MCF 10A (cell line): ENCODE measurements at places on chromosomes 6 and 20.

DNA sequence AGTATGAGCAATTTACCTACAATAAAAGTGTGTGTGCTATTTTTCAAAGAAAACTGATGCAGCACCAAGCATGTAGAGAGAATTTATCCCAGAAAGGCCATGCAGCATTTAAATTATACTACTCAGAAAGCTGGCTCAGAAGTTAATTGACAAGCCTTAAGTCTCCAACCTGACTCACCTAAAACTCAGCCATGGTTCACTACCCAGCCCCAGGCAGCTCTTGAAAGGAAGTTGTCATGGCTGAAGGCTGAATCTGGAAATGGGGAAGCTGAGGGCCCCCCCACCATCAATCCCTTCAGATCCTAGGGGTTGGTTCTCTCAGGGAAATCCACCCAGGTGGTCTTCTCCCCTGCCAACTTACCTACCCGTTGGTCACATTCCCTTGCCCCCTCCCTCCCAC lies 19.7 kb downstream of the PPIL6 start:
- DNase-seq: no peak

- no peak for DNase-seq
Measured at GRCh38 chr6:54262971-54263370, 45.3 kb upstream of the TINAG start.

DNA sequence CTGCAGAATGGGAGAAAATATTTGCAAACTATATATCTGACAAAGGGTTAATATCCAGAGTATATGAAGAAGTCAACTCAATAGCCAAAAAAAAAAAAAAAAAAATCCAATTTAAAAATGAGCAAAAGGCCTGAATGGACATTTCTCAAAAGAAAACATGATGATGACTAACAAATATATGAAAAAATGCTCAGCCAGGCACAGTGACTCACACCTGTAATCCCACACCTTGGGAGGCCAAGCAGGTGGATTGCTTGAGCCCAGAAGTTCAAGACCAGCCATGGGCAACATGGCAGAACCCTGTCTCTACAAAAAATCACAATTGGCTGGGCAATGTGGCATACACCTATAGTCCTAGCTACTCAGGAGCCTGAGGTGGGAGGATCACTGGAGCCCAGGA lies 2.1 kb upstream of the ECHDC1 start:
- DNase-seq: peak; percentile 64

DNA sequence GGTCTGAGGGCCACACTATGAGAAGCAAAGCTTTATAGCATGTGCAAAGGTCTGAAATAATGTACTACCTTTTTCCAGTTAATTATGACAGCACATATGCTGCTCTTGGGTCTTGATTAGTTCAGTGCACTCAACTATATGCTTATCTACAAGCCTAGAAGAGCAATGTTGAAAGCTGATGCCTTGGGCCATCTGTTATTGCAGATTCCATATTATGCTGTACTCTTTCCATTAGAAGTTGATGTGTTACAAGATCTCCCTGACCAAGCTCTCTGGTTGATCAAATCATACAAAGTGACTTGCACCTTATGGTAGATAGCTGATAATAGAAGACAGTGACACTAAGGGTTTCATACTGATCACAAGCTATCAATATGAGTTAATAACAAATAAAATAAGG lies 327.3 kb downstream of the FRK start:
- DNase-seq: no peak

GRCh38 chr20:61628901-61629601 lies 377.0 kb downstream of the CDH4 start:
- no peak for DNase-seq

DNA sequence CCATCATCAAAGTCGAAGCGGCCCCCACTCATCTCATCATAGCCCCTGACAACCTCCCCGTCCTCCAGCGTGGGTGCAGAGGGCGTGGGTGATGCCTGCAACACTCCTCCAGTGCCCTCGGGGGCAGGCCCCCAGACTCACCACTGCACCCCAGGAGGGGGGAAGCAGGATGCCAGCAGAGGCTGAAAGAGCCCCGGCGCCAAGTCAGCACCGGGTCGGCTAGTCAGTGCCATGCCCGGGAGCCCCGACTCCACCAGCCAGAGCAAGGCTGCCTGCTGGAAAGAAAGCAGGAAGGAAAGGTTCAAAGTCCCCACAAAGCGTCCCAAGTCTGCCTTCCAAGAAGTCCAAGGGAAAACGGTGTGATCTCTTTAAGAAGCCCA lies 324 bp downstream of the JPH2 start:
- DNase-seq: no peak

DNA sequence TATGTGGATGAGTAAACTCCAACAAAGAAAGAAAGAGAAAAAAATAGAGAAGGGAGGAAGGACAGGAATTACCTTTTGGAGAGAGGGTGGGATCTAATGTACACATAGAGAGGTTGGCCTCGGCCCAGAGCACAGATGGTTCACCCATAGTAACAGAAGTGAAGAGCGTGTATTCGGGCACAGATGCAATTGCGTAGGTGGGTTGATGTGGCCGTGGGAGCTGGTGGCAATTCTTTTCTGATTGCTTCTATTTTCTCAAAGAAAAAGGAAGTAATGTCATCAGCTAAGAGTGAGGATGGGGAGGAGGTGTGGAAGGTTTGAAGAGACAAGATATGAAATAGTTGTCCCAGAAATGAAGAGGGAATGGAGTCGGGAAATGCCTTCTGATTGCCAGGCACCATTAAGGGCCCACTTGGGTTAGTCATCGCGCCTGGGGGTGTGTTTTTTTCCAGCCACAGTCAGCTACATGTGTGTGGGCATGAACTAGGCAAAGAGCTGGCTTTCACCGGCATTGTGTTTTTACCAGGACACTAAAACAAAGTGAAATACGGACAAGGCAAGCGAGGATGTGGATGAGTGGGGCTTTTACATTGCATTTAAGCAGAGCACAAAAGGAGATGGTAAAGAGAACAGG lies 158.7 kb downstream of the SYNE1 start:
- DNase-seq: no peak

GRCh38 chr6:25266456-25267100 lies 12.6 kb upstream of the CARMIL1 start:
- no peak for DNase-seq

GRCh38 chr6:122758927-122759334 lies 20.6 kb upstream of the FABP7 start:
- DNase-seq: no peak

- no peak for DNase-seq
Measured at GRCh38 chr20:48153523-48153922, 368.2 kb upstream of the SULF2 start.

DNA sequence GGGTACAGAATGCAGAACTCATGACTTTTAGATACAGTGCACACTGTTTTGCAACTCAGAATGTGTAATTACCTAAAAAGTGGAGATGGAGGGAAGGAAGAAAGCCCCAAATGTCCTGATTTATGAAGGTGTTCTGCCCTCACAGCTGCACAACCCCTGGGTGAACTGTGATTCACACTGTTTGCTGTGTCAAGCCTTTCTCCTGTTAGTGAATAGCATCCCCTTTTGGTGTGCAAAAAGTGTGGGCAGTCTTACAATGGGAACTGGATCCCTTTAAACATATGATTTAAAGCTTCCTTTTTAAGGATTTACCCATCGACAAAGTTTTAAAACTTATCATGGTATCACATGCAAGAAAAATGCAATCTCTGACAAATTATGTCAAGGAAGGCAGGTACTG lies 633.4 kb upstream of the EPHA7 start:
- DNase-seq: peak; percentile 3

DNA sequence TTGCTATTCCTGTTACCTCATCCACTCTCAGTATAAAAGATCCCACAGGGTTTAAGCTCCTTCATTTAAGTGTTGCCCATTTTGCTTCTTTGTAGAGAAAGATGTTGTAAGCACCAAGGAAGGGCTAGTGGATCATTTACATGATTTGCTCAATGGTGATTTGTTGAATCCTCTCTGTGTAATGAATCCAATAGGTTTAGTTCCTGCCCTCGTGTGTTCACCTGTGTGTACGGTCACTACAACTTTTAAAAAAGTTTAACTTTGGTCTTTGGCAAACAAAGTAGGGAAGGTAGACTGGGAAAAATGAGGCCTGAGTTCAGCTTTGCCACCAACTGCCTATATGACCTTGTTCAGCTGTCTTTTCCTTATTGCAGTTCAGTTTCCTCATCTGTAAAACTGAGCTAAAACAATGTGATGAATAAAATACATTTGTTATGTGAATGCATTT lies 51.5 kb downstream of the DHX35 start:
- no peak for DNase-seq

GRCh38 chr20:44584162-44584561 lies 1.8 kb downstream of the PKIG start:
- DNase-seq: no peak

DNA sequence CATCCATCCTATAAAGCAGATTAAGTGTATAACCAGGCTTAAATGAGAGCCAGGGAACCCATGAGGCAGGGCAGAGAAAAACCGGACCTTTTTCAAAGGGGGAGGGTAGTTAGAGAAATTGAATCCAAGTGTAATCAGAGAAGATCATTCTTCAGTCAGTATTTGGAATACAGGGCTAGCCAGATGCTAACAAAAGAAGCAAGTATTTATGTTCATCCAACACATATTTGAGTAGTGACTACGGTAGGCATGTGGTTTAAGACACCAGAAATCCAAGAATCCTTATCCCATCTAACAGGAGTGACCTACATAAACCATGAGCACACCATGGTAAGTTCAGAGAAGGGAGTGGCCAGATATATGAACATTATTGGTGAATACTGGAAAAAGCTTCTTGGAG lies 46.8 kb upstream of the FAM83C start:
- peak; percentile 31 for DNase-seq

DNA sequence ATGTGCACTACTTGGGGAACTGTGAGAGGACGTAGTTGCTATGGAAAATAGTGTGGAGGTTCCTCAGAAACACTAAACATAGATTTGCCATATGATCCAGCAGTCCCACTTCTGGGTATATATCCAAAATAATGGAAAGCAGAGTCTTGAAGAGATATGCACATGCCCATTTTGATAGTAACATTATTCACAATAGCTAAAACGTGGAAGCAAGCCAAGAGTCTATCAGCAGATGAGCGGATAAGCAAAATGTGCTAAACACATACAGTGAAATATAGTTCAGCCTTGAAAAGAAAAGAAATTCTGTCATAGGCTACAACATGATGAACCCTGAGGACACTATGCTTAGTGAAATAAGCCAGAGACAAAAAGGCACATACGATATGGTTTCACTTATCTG lies 11.1 kb downstream of the SYNDIG1 start:
- no peak for DNase-seq

- no peak for DNase-seq
Measured at GRCh38 chr6:134902074-134902861, 47.6 kb downstream of the ALDH8A1 start.

DNA sequence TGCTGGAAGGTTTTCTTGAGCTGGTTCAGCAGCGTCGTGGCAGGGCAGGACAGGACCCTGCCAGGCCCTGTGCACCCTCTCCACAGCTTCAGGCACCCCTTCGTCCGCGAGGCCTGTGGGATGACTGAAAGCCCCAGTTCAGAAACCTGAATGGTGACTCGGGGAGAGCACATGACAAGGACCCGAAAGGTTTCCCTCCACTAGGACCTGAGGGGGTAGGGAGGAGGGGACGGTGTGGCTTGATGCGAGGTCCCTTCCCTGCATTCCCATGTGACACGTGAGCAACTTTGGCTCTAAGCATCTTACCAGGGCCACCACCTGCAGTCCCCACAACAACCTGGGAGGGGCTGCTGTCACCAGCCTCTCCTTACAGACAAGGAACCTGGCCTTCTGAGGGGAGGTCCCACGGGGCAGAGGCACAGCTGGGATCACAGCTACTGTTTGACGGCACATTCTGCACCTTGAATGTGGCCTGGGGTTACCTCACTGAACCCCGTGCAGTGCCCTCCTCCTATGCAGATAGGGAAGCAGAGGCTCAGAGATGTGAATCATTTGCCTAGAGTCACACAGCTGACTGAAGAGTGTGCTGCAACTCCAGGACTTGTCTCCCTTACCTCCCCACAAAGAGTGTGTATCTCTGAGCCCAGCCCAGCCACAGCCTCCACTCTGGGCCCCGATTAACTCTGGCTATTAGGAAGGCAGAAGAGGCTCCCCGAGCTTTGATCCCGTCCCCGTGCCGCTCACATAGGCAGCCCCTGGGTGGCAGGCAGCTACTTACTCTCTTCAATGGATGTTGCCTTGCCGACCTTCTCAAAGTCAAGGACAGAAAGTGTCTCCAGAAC lies 84.6 kb downstream of the PTPN1 start:
- no peak for DNase-seq

DNA sequence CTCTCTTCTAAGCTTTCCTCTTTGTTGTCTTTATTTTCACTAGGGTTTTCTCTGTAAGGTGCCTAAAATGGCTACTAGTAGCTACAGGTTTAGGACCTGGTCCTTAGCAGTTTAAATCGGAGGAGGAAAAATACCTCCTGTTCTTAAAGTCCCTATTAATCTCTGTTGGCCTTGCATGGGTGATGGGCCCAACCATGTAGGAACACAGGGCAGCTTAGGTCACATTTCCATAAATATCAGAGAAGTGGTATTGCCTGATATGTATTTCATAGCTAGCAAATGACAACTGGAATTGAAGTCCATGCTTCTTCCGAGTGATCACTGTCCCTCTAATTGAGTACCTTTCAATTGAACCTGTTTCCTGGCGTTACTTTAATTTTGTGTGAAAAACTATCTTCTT lies 70.0 kb downstream of the LAMA2 start:
- no peak for DNase-seq

GRCh38 chr20:51738877-51739447 lies 29.2 kb downstream of the ATP9A start:
- peak; percentile 59 for DNase-seq

DNA sequence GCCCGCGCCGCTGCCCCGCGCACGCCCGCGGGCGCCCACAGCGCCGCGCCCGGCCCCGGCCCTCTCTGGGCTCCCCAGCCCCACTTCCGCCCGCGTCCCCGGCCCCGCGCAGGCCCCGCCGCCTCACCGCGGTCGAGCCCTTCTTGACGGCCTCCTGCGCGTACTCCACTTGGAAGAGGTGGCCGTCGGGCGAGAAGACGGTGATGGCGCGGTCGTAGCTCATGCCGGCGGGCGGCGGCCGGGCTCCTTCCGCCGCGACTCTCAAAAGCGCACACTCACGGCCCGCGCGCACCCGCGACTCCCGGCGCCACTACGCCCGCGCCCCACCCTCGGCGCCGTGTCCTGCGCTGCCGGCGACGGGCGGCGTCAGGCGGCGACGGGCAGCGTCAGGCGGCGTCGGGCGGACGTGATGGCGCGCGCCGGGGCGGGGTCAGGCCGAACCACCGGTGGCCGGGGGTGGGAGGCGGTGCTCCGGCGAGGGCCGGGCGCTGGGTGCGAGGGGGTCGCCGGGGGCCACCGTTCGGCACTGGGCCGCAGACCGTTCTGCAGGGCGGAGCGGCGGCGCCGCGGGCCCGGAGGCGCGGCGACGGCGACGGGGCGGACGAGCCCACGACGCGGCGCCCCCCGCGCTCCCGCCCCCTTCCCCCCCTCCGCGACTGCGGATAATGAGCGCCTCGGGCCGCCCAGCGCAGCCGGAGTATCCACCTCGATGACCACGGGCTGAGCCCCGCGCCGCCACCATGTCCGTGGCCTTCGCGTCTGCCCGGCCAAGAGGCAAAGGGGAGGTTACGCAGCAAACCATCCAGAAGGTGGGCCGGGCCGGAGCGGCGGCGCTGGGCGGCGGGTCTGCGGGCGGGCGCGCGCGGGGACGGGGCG lies at the start of the genes PSMA7 and SS18L1:
PSMA7 (minus strand) TSS at position 314 of the 876 bp plus-strand sequence; CDS start at position 223, 91 bp downstream.
SS18L1 (plus strand) TSS at position 689 of the 876 bp plus-strand sequence; CDS start at position 741, 52 bp downstream.
- DNase-seq: peak; percentile 84
